BE2C (cell line): ENCODE measurements at places on chromosomes 3 and 15.
A peak's percentile ranks its signal among the peaks of the same experiment; 100 is the strongest.

GRCh38 chr15:91227117-91227516, 127.1 kb downstream of the SV2B start:
- DNase-seq, result no peak

- DNase-seq, result no peak
Observed at GRCh38 chr3:189304465-189305351, 132.9 kb downstream of the TPRG1 start.

DNA sequence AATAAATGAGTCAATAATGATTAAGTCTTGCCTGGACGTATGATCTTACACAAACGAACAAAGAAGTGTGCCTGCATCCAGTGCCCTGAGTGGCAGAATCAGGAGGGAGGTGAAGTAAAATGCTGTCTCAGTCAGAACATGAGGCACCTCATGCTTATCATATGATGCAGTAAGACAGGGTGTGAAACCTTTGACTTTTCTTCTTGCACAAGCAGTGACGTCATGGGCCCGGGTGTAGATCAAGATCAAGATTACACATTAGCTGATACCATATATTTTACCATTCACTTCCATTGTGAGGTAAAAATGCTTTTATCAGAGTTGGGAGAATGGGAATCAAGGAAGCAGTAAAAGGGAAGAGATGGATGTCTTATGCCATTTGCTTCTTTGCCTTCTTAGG, 291.6 kb upstream of the PLSCR5 start:
- DNase-seq, result no peak

- DNase-seq, result no peak
Observed at GRCh38 chr3:53495146-53495519, 722 bp downstream of the CACNA1D start.

- peak; percentile 54 for DNase-seq
Observed at GRCh38 chr15:74817370-74817737, 4.7 kb downstream of the LMAN1L start.

- peak; percentile 40 for DNase-seq
Observed at GRCh38 chr3:38533285-38533976, 37.3 kb downstream of the EXOG start.

GRCh38 chr15:35867356-35867755, 321.4 kb upstream of the DPH6 start:
- no peak for DNase-seq

DNA sequence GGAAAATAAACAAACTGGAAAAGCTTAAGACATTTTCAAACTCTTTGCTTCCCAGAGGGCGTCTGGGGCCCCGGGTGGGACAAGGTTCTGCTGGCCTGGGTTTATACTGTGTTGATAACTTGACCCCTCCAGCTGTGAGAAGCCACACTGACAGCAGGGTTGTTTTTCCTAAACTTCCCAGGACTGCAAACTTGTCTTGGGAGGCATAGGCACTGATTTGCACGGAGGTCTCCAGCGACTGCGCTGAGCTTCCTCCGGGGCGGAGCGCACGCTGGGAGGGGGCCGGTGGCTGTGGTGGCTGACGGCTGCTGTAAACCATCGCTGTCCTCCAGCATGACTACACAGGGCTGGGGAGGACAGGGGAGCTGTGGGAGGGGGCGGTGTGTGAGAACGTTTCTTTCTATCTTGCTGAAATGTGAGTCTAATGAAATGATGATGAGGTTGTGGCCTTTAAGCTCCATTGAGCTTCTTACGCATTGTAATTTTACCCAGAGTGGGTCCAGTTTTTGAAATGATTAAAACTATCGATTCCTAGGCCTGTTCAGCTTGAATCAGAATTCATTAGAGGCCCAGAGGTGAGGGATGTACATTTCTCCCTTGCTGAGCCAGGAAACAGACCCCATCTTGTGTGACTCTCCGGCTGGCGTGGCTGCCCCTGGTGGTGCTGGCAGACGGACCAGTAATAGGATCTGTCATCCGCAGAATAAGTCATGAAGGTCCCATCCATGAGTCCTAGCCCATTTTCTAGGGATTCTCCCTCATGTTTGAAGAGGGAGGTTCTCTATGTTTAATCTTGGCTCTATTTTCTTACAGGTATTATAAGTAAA, 40.5 kb upstream of the VPS8 start:
- no peak for DNase-seq

- no peak for DNase-seq
Observed at GRCh38 chr3:173702561-173702960, 305.0 kb downstream of the NLGN1 start.

GRCh38 chr3:13091898-13092611, 18.8 kb upstream of the IQSEC1 start:
- DNase-seq, result peak; percentile 65

DNA sequence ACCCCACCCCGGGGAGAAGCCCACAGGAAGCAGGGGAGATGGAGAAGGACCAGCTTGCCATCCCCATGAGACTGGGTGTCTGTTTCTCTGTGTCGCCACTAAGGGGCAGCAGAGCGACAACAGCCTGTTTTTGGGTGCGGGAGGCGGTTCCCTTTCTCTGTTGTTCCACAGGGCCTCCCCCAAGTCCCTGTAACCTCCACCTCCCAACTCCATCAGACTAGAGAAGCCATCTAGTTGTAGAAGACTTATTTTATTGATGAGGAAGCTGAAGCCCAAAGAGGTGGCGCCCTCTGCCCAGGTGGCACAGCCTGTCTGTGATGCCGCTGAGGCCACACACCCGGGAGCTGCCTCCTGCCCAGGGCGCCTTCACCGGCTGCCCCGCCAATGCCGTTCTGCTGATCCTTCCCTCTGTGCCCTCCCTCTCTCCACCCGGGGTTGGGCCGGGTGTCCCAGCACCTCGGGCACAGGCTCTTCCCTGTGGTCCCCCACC, 3.9 kb upstream of the CCDC9B start:
- peak; percentile 73 for DNase-seq

- DNase-seq, result no peak
Observed at GRCh38 chr3:166993015-166993630, 387.0 kb downstream of the ZBBX start.

DNA sequence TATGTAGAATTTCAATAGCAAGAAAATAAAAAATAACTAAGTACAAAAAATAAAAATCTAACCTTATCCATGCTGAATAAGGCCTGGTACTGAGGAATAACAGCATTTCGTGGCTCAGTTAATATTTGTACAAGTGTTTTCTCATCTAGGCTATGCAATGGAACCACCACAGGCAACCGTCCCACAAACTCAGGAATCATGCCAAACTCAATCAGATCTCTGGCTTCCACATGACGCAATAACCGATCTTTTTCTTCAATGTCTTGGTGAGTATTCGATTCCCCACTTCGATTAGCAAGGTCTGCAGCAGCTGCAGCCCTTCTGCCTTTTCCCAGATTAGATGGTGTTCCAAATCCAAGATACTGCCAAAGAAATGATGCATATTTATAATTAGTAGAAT, 21.1 kb upstream of the PDCD7 start:
- no peak for DNase-seq

- no peak for DNase-seq
Observed at GRCh38 chr15:95972041-95972553, 358.4 kb upstream of the NR2F2 start.

DNA sequence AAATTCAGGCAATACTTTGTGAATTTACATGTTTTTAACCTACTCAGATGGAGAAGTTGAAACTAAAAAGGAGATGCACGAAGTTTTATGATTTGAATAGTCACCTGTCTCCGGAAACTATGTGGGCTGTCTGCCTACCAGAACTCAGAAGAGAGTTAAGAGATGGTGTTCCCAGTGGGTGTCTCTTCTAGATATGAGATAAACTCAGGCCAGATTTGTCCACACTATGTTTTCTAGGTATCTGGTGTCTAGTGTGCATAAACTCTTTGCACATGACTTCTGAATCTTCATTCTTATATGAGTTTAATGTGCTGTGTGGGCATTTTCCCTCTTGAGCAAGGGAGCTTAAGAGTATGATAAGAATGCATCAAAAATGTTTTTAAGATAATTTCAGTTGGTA, 222.8 kb downstream of the FOXP1 start:
- DNase-seq, result no peak

DNA sequence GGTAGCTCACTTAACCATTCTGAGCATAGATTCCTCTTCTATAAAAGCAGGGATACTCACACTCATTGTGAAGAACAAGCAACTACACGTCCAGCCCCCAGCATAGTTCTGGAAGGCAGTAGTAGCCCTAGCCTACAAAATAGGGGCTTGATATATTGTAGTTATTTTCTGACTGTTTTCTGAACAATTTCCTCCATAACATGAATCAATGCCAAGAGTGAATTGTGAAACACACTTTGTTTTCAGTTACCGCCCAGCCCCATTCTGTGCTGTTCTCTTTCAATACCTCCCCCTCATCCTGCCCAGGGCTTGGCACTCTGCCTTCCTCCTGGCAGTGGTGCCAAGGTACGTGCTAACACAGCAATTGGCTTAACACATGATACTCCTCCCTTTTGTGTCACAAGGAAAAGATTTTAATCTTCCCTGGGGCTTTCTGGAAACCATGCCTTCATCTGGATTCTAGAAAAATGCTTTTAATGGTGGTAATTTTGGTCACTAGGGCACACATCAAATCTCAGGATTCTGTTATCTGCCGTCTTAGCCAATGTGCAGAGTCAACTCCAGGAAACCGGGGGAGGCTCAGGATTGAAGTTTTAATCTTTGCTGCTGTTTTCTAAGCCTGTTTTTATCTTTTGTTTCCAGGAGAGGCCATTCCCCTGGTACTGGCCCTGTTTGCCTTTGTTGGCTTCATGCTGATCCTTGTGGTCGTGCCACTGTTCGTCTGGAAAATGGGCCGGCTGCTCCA, 37.2 kb downstream of the IL20RB start:
- DNase-seq, result no peak
